A549 treated with Mapracorat at 1 μM for 4 hours (cell line): ENCODE measurements at places on chromosomes 4 and X. TPM values are rescaled to one million over a fixed set of nuclear protein-coding genes. Genes with fewer than 3 reads are reported as not detected.

The GABRQ gene
- total RNA-seq = 0.16 to 0.22 TPM (median 0.18 TPM) in 5 replicates

The TCEAL6 gene
- total RNA-seq = not detected in 5 replicates

The CT55 gene
- total RNA-seq = not detected in 5 replicates

The MAGEA10 gene
- total RNA-seq = not detected in 5 replicates

The RNF175 gene
- total RNA-seq = not detected in 5 replicates

The CENPVL2 gene
- not detected in 5 replicates for total RNA-seq

The NR3C2 gene
- 0.07 TPM in 1 of 5 replicates, not detected in the others for total RNA-seq

The CC2D2A gene
- total RNA-seq = 10.6 to 16.0 TPM (median 12.4 TPM) in 5 replicates

The SPATA18 gene
- 3.5 to 4.8 TPM (median 4.7 TPM) in 5 replicates for total RNA-seq

The UGT8 gene
- 0.07 to 0.15 TPM (median 0.13 TPM) in 5 replicates for total RNA-seq

The APLN gene
- 0.76 to 1.1 TPM (median 0.88 TPM) in 5 replicates for total RNA-seq

The APELA gene
- total RNA-seq = not detected in 5 replicates

The DKK2 gene
- not detected in 5 replicates for total RNA-seq

The NHS gene
- 2.1 to 3.1 TPM (median 2.3 TPM) in 5 replicates for total RNA-seq

The HSFX3 gene
- total RNA-seq = not detected in 5 replicates

The CYP4V2 gene
- total RNA-seq = 2.5 to 3.3 TPM (median 3.1 TPM) in 5 replicates

The MID1 gene
- total RNA-seq = 20.5 to 43.2 TPM (median 33.0 TPM) in 5 replicates
